Left ventricle myocardium inferior (tissue), 1 donor: ENCODE measurements at places on chromosomes 12 and 14. TPM values are rescaled to one million over a fixed set of nuclear protein-coding genes. Genes with fewer than 3 reads are reported as not detected.

The KLRK1 gene
- total RNA-seq, result 0.36 TPM

The PTPRB gene
- 38.7 TPM for total RNA-seq

DNA sequence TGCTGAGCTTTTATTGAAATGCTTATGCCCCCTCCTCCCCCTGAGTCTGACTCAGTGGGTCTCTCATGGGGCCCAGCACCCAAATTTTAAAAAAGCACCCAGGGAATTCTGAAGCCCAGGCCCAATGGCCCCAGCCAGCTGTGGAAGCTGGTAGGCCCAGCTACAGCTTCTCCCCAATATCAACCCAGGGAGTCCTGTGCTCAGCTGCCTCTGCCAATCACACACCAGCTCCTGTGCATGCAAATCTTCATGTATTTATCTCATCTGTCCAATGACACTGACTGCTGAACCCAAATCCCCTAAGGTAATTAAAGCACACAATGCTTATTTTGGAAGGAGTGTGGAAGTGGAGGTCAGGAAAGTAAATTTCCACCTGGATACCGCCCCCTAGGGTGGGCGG, 76.3 kb downstream of the CCDC88C start:
- no peak for DNase-seq

GRCh38 chr12:46298261-46298660, 29.4 kb upstream of the SLC38A1 start:
- no peak for DNase-seq

DNA sequence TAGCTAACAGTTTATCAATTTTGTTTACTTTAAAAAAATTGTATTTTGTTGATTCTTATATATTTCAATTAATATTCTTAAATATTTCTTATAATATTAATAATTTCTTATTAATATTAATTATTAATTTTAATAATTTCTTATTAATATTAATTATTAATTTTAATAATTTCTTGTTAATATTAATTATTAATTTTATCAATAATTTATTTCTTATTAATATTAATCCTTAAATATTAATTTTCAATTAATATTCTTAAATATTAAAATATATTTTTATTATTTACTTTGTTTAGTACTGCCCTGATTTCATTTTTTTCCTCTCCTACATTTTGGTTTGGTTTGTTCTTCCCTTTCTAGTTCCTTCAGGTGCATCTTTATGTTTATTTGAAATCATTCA, 1208.1 kb downstream of the LRFN5 start:
- no peak for DNase-seq

GRCh38 chr12:55906056-55906455, 21.6 kb downstream of the PYM1 start:
- no peak for DNase-seq

DNA sequence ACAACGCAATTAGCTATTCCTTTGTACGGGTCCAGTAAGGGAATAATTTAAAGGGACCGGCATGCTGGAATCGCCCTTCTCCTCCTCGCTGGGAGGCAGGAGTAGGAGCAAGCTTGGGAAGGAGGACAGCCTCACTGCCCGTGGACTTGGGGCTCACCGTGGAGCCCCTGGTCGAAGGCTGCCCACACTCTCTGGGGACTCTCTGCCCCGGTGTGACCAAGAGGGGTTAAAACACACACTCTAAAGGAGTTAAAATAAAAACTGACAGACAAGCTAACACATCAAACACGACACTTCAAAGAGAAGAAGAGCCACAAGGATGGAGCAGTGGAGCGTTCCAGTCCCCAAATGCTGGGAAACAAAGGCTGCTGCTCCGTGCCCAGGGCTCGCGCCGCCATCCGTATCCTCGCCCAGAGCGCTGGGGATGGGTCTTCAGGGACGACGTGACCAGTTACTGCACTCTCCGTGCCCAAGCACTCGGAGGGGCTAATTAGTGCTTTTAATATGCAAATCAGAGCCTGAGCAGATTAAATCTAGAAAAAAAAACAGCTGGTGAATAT, 123.3 kb downstream of the PAPOLA start:
- DNase-seq, result no peak
